ENCODE measurements at places on chromosomes 4 and X.

GRCh38 chrX:133674726-133675470, 259.6 kb upstream of the GPC4 start:
- no peak for DNase-seq

GRCh38 chr4:98728433-98728832, 70.0 kb upstream of the TSPAN5 start:
- DNase-seq, result no peak

DNA sequence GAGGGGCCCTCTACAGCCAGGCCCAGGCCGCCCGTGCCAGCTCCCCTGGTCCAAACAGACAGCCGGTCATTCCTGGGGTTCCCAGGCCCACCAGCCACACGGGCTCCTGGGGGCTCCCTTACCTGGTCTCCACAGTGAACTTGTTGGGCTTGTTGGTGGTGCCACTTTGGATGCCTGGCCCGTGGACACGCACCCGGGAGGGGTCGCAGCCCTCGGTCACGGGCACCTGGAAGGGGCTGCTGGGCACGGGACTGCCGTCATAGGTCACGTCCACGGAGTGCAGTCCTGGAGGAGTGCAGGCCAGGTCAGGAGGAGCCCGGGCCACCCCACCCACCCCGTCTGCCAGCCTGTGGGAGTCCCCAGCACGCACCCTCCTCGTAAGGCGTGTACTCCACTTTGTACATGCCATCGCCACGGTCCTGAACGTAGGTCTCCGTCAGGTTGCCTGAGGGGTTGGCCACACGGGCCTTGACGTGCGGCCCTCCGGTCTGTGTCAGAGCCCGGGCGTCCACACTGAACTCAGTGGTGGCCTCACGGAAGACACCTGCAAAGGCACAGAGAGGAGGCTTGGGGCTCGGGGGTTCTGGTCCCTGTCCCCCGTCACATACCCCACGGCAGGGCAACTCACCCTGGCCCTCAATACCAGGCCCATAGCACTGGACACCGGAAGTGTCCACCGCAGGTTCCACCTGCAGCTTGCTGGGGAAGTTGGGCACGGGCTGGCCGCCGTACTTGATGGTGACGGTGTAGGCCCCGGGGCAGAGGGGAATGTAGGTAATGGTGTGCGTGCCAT, 14.9 kb downstream of the FLNA start:
- DNase-seq, result no peak

DNA sequence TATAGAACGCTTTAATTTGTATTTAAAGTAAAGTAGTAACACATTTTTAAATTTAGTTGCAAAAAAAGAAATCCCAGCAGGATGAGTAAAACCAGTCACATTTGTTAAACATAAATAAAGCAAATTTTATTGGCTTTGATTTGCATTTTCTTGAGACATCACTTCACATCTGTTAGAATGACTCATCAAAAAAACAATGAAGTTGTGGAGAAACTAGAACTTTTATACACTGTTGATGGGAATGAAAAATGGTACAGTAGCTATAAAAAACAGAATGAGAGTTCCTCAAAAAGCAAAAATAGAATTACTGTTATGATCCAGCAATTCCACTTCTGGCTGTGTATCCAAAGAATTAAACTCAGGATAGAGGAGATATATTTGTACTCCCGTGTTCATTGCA, 454.0 kb upstream of the KLHL4 start:
- no peak for DNase-seq

DNA sequence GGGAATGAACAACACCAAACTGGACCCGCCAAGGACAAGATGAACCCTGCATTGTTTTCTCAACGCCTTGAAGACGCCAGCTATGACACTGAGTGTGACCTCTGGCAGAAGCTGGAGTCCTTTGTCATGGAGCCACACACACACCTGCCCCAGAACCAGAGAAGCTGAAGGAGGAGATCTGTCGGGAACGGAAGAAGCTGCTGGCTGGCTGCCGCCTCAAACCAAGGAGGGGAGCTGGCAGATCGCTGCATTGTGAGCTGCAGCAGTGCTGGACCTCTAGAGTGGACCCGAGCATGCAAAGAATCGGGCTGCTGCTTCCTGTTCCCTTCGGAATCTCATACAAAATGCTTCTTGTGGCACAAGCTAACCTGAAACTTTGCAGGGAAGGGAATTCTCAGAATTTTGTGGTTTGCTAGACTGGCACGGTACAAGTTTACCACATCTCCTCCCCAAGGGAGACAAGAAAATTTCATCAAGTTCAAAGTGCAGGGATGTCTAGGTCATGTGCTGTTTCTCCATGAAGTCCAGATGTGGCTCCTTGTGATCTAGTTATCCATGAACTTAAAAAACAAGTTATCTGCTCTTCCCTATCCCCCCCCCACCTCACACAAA, 23.4 kb upstream of the GLRB start:
- no peak for DNase-seq

- DNase-seq, result no peak
Observed at GRCh38 chr4:186628058-186628711, 72.8 kb upstream of the MTNR1A start.

DNA sequence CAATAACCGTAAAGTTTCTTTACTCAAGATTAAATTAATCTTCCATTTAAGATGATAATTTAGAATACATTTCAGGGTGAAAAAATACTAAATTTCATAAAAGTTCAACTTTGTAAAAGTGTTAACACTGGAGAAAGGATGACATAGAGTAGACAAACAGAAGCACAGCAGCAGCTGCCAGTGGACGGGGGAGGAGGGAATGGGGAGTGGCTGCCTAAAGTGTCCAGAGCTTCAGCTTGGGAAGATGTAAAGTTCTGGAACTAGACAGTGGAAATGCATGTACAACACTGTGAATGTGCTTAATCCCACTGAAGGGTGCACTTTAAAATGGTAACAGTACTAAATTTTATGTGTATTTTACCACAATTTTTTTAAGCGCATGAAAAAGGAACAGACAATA, 39.9 kb downstream of the RELL1 start:
- DNase-seq, result no peak

GRCh38 chr4:152398060-152398459, 137.8 kb downstream of the FBXW7 start:
- no peak for DNase-seq

DNA sequence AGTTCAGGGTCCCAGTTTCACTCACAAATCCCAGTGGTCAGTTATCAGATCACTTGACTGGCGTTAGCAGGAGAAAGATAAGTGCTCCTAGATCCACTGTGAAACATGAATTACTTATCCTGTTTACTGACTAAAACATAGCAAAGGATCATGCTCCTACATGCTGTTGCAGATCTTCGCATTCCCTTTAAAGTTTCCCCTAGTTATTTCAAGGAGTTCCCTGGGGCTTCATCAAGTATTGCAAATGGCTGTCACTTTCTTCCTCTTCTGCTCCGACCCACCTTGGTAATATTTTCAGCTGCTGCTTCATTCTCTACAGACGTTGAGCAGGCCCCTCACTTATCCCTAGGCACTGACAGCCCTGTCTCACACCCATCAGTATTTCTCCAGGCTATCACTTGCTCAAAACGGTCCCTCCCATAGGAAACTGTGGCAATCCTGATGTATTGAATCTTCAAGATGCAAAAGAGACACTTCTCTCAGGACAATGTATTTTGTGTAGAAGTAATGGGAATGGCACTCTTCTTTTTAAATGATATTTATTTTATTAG, 466.0 kb downstream of the INPP4B start:
- no peak for DNase-seq

- DNase-seq, result no peak
Observed at GRCh38 chr4:153155686-153156085, 48.6 kb upstream of the TRIM2 start.

DNA sequence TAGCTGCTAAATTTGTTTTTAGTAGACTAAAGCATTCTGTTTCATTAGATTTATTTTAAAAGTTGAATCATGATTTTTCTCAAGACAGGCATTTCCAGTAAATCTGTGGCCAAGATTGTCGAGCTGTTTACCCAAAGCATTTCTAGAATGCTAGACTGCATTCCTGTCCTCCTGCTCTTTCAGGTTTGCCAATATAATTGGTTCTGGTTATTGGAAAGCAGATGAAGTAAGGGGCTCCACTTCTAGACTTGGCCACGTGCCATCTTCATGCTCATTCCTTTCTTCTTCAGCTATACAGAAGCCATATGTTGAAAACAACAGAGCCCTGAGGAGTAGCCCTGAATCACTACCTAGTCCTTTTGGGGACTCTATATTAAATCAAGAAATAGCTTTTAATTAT, 62.5 kb downstream of the PGRMC2 start:
- DNase-seq, result no peak

GRCh38 chr4:101682946-101683345, 107.6 kb upstream of the BANK1 start:
- DNase-seq, result no peak

DNA sequence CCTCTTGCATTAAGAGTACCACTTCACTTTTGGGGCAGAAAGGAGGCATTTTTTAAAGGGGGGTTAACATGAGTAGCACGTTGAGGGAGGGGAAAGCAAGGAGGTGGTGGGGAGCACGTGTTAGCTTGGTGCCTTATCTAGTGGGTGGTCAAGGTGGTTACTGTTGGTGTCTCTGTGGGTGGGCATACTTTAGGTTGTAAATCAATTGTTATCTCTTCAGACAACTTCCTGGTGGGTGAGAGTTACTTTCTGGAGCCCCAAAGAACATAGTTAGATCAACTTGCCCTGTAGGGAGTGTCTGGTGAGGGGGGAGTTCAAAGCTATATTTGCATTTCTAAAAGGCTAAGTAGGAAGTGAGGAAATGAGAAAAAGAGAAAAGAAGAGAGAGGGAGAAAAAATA, 297.7 kb upstream of the CLNK start:
- DNase-seq, result no peak

DNA sequence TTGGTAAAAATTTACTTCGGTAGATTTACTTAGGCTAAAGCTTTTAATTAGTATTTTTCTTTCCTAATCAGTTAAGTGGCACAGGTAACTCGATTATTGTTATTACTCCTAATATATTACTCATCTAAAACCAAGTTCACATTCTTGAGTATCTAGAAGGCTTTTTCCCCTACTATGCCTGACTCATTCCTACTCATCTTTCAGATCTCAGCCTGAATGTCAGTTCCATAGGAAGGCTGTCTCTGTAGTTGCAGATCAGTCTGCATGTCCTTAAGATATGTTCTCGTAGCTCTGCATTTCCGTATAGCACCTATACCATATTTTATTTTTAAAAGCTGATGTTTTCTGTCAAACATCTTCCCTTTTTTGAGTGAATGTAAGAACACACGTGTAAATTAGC, 5.9 kb upstream of the FAM184B start:
- no peak for DNase-seq

DNA sequence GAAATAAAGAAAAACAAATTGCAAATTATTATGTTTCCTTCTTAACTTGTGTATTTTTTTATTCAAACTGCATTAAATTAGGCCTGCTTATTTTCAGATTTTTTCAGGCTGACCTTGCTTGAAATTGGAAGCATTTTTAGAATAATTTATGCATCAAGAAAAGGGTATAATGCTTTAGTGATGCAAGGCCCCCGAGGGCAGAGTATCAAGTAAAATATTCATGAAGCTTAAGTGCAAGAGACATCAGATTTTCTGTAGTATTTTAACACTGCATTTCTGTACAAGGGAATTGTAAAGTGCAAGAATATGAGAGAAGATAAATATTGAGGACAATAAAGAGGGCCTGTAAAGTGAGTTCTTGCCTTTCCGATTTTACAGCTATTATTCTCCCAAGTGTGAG, 485.8 kb upstream of the ATOH1 start:
- no peak for DNase-seq

- DNase-seq, result no peak
Observed at GRCh38 chr4:68907245-68907644, 44.4 kb downstream of the UGT2A3 start.

- DNase-seq, result no peak
Observed at GRCh38 chrX:95382799-95383198, 1301.8 kb upstream of the DIAPH2 start.

DNA sequence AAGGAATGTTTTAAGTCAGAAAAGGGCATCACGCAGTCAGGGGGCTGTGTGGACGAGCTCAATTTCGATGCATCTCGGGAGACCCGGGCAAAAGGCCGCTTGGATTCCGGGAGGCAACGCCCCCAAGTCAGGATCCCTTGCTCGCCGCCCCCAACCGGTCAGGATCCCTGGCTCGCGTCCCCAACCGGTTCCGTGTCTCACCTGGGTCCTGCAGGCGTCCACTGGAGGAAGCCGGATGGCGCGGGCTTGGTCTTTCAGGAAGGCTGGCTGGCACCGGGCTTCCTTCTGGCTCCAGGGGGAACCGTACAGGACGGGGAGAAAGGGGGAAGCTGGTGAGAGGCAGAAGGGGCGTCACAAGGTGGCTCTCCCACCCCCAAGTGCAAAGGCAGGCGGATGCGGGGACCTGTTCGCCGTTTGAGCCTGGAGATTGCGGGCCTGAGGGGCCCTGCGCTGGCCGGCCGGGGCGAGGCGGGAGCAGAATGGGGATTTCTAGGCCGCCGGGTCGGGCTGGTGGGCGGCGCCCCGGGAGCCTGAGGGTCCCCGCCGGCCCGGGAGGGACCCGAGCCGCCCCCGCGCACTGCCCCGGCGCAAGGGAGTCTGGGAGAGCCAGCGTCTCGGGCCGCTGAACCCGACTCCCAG, 84.7 kb downstream of the HPRT1 start:
- no peak for DNase-seq

DNA sequence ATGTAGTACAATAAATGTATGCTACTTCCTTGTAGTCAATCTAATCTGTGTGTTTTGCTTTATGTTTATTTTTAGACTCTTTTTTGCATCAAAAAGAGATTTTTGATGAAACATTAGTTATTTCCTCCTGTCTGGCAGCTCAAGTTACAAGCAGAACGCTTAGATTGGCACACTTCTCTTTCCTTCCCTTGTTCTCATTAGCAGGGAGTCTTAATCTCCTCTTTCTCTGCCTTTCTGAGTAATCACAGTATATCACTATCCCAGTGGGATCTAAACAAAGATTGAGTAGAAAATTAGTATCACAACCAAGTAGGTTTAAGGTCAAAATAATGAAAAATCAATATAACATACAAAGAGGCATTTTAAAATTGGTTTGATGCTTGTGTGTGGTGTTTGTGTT, 1192.6 kb downstream of the C4orf33 start:
- no peak for DNase-seq

DNA sequence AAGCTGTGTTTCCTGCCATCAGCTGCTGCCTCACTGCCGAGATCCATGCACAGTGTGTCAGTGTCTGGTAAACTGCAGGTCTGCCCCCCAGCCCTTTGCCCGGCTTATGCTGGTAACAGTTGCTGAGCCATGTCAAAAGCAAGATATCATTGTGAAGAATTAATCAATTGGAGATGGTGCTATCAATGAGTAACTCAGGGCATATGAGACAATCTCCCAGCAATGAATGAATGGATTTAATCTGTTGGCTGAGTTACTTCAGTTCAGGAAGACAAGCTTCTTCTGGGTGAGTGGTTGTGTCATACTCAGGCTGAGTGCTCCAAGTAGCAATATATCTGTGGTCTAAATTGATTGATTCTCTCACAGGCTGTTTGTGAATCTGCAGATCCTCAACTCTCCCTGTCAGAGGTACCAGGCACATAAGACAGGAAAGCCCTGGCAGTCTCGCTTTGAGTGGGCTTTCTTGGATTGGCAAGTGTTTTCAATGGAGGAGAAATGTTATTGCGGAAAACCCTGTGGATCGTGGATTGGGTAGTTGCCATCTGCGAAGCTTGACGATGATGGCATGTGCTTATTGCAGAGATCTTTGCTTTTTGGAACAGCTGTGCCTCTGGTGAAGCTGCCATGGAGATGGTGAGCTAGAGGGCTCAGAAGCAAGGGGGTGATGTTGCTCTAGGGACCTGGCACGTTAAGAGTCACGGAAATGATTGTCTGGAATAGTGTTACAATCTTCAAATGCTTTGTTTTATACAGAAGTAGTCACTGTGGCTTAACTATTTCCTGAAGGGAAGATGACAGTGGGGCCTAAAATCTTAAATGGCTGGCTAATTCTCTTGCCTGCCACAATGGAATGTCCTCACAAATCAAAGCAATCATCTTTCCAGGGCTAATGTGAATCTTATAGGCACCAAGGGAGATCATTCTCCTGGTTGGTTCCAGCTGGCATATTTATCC, 147.6 kb upstream of the TBC1D9 start:
- DNase-seq, result no peak
